Thyroid gland (tissue), 4 donors: ENCODE measurements at places on chromosomes 5 and 9. TPM values are rescaled to one million over a fixed set of nuclear protein-coding genes. Genes with fewer than 3 reads are reported as not detected.

GRCh38 chr5:55230086-55230629 is 3.0 kb upstream of the MCIDAS start:
- no peak overlapping the region for H3K27ac ChIP-seq
- H3K4me3 ChIP-seq = no peak overlapping the region
- no peaks in the 10 kb centered on the region for H3K27me3 ChIP-seq
- no peak for DNase-seq
- H3K4me1 ChIP-seq = peaks cover 43% of the 10 kb centered on the region

- H3K4me3 ChIP-seq = no peak overlapping the region
- H3K36me3 ChIP-seq = no peaks in the 10 kb centered on the region
- no peaks in the 10 kb centered on the region for H3K4me1 ChIP-seq
- no peak overlapping the region for H3K27ac ChIP-seq
Measured at GRCh38 chr5:174272671-174273070, 227.2 kb downstream of the NSG2 start.

GRCh38 chr5:83026930-83027687 is 50.1 kb downstream of the TMEM167A start:
- H3K4me1 ChIP-seq = no peaks in the 10 kb centered on the region
- no peak overlapping the region for H3K27ac ChIP-seq
- no peak for DNase-seq

GRCh38 chr9:114743446-114743845 is 61.5 kb upstream of the TEX48 start:
- H3K27me3 ChIP-seq = no peaks in the 10 kb centered on the region
- H3K4me1 ChIP-seq = no peaks in the 10 kb centered on the region

- no peaks in the 10 kb centered on the region for H3K4me1 ChIP-seq
- no peaks in the 10 kb centered on the region for H3K36me3 ChIP-seq
- no peak for DNase-seq
Measured at GRCh38 chr9:69797675-69798074, 22.9 kb upstream of the CFAP95 start.

PCDHGB2 gene
- total RNA-seq = 6.9 TPM

- no peak overlapping the region for H3K27ac ChIP-seq
- no peaks in the 10 kb centered on the region for H3K4me1 ChIP-seq
- H3K36me3 ChIP-seq = no peaks in the 10 kb centered on the region
- DNase-seq = no peak
Measured at GRCh38 chr5:88258636-88259035, 10.0 kb downstream of the TMEM161B start.

IFNA17 gene
- not detected for total RNA-seq

ENHO gene
- total RNA-seq = not detected

- no peak overlapping the region for H3K4me3 ChIP-seq
- no peaks in the 10 kb centered on the region for H3K27me3 ChIP-seq
- no peaks in the 10 kb centered on the region for H3K4me1 ChIP-seq
- no peak for DNase-seq
- no peak overlapping the region for H3K27ac ChIP-seq
- no peaks in the 10 kb centered on the region for H3K36me3 ChIP-seq
Measured at GRCh38 chr9:109602987-109603386, 104.9 kb upstream of the PTPN3 start.

OR5C1 gene
- not detected for total RNA-seq

RPL12 gene
- total RNA-seq = 1,808 TPM

DNA sequence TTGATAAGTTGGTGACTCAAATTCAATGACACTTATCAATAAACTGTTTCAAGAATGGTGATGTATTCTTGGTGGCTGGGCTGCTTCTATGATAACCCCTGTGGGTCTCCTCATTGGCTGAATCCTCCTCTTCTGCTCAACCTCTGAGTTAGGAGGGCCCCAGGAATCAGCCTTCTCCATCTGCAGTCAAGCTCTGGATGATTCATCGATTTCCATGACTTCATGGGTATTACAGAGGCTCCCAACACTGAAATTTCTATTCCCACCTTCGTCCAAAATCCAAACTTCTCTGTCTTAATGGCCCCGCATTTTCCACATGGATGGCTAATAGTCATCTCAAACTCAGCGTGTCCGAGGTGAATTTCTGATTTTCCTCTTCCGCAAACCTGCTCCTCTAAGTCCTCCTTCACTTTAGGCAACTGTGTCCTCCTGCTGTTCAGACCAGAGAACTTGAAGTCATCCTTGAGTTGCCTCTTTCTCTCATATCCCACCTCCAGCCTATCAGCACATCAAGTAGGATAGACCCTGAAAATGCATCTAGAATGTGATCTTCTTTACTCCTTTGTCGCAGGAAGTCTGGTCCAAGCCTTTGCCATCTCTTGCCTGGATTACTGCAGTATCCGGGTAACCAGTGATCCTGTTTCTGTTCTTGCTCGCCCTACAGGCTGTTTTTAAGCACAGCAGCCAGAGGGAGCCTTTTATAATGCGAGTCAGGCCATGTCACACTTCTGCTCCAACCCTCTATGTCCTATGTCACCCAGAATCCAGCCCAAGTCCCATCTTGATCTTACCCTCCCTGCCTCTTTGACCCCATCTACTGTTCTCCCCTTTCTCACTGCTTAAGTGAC is 41.4 kb upstream of the IL7R start:
- H3K27me3 ChIP-seq = no peaks in the 10 kb centered on the region
- no peaks in the 10 kb centered on the region for H3K36me3 ChIP-seq
- no peaks in the 10 kb centered on the region for H3K4me1 ChIP-seq
- no peak for DNase-seq
- H3K27ac ChIP-seq = no peak overlapping the region
- H3K4me3 ChIP-seq = no peak overlapping the region
